ENCODE measurements at places on chromosomes 1 and 21.

- DNase-seq, result no peak
These were observed 73.4 kb downstream of the CD2 start for GRCh38 chr1:116827607-116828105.

DNA sequence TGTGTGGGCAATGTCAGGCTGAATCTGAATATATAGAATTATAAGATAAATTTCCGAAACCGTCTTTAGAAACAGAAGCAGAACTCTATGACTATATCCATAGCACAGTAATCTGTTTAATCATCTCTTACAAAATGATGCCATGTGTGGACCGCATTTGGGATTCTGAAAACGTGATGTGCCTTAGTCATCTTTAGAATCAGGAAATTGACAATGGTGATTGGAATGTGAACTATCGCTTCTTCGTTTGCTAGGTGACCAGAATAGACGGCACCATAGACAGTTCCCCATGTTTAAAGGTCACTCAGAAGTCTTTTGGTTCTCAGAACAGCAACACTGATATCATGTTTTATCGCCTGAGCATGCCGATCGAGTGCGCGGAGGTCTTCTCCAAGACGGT, 300.3 kb downstream of the ZP4 start:
- no peak for DNase-seq

- DNase-seq, result no peak
These were observed 19.7 kb downstream of the ENSA start for GRCh38 chr1:150609732-150610131.

GRCh38 chr1:78721136-78721535, 71.5 kb downstream of the IFI44 start:
- DNase-seq, result no peak

GRCh38 chr1:167502192-167502551, 16.2 kb downstream of the CD247 start:
- no peak for DNase-seq

- no peak for DNase-seq
These were observed 39.1 kb downstream of the MRPS6 start for GRCh38 chr21:34112316-34113033.

Data from DMS79 (cell line).